Suppressor macrophage (primary cell): ENCODE measurements at places on chromosomes 1 and 21.
A peak's percentile ranks its signal among the peaks of the same experiment; 100 is the strongest.

DNA sequence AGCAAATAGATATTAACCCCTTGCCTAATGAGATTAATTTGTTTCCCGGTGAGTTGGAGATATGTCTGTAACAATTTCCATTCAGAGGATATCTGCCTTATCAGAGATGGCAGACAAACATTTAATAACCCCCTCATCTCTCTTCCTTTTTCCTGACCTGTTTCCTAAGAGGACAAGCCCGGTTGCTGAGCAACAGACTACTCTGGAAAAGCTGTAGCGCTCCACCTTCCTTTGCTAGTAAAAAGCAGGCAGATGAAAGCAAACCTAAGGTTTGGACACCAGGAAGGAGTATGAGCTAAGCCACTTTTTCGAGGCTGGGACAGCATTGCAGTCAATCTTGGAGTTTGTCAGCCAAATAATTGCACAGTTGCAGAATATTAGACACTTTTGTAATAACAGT lies 82.4 kb downstream of the RGS21 start:
- no peak for DNase-seq

DNA sequence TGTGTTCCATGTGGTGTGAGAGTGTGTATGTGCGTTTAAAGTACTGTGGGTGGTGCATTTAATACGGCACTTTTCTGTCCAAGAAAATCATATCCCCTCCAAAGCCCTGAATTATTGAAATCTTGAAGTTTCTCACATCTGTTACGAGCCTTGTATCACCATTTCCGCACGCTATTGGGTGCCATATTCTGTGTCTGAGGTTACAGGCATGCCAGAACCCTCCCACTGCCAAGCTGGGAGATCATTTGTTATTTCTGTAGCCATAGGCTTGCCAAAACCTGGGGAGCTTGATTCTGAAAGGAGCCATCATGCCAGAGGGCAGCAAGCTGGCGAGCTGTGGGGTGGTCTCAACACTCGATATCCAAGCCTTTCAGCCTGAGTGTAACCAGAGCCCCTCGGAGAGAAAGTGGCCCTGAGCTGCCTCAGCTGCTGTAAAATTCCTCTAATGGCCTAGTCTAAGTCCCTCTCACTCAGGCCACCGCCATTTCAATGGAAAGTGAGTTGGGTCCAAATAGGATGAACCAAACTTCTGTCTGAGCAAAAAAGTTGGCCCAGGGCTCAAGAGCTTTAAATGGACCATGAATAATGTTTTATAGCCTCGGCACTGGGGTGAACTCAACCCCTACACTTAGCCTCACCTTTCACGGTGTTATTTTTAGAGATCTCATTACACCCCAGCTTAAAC lies 298.4 kb upstream of the DUSP10 start:
- DNase-seq: no peak

DNA sequence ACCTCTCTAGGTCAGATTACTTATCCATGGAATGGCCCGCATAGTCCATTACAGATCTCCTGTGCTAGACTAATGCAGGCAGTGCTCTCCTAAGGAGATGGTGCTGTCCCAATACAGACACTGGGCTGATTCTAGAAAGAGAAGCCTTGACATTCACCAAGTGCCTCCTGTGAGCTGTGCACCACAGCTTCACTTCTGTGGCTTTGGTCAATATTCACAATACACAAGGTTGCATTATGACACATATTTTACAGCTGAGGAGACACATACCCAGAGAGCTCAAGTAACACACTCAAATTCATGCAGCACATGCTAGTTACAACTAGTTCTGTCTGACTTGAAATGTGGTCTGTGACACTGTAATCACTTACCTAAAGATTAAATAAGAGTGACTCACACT lies 59.4 kb upstream of the LRRC8B start:
- DNase-seq: no peak

GRCh38 chr1:65769636-65770035 lies 23.1 kb upstream of the PDE4B start:
- DNase-seq: no peak

GRCh38 chr1:99850459-99851291 lies 514 bp downstream of the AGL start:
- peak; percentile 5 for DNase-seq

GRCh38 chr1:192592517-192592916 lies 16.9 kb downstream of the RGS1 start:
- no peak for DNase-seq

DNA sequence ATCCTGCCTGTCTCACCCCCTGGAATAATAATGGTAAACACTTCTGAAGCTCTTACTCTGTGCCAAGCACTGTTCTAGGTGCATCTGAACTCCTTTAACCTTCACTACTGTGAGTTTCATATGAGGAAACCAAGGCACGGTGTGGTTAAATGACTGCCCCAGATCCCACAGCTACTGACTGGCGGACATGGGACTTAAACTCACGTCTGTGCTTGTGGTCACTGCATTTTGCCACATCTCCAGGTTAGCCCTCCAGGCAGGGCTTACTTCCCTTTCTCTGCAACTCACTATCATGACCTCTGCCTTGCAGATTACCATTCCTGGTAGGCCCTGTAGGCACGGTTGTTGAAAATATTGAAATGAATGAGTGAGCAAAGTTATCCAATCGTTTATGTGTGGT lies 83.4 kb downstream of the ADSS2 start:
- DNase-seq: peak; percentile 52

DNA sequence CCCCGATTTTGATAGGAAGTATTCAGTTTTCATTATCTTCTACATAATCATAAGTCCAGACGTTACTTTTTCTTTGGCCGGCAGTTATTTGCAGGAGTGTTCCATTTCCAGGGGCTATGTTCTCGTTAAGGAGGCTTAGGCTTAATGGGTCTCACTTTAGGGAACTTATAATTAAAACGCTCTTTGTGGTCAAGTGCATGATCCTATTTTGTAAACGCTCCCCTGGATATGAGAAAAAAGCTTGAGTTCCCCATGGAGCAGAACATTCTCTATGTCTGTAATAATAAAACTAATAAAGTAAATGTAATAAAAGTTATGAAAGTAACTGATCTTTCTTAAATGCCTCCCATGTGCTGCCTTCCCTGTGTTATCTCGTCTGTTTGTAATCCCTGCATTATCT lies 48.7 kb upstream of the GPR153 start:
- DNase-seq: no peak

DNA sequence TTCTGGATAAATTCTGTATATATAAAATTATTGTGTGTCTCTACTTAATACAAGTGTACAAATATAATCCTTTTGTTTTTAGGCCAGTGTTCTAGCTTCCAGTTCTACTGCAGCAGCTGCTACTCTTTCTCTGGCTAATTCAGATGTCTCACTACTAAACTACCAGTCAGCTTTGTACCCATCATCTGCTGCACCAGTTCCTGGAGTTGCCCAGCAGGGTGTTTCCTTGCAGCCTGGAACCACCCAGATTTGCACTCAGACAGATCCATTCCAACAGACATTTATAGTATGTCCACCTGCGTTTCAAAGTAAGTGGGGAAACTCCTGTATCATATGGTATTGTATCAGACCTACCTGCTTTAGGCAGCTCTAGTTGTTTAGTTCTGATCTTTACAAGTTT lies 21.3 kb upstream of the OLFML3 start:
- DNase-seq: no peak

GRCh38 chr1:40450495-40451237 lies 390 bp downstream of the ZFP69B start:
- DNase-seq: peak; percentile 71

DNA sequence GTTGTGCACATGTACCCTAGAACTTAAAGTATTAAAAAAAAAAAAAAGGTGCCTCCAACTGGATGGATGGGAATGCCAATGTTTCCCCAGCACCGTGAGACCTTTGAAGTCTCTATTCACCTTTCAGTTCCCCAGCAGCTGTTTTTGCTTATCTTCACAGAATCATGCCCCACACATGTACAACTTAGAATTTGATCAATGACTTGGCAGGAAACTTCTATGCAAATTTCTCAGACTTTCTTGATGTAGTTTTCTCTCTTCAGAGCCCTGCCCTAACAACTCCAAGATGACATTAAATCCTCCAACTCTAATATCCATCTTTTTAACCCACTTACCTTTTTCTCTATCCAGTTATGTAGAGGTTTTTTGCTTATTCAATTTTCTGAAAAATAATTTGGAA lies 144.3 kb downstream of the PLPPR5 start:
- DNase-seq: no peak

- DNase-seq: no peak
These were observed 75.9 kb downstream of the ZSCAN20 start for GRCh38 chr1:33548319-33548718.
